ENCODE measurements at places on chromosomes 11 and 22.

DNA sequence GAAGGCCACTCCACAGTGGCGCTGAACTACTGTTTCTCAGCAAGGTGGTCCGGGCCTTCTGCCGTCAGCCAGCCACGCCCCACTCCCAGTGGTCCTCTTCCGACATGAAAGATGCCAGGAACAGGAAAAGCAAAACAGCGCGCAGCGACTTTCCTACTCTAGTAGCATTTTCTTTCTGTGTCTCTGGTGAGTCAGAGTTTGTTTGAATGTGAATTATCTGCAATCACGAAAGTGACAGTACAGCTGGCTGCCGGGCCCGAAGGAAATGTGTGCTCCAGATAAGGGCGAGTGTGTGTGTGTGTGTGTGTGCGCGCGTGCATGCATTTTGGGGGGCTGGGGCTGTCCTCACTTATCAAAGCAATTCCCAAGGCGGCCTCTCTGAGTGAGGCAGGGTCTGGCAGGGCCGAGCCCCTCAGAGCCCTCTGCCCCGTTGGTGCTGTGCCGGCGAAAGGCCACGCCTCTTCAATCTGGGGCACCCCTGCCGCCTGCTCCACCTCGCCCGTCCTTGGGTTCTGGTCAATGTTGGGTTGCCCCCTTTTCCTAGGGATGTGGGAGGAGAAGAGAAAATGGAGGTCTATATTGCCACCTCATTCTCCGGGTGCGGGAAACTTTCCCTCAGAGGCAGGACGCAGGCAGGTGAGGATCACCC is 288.5 kb downstream of the KIRREL3 start:
- DNase-seq: no peak

DNA sequence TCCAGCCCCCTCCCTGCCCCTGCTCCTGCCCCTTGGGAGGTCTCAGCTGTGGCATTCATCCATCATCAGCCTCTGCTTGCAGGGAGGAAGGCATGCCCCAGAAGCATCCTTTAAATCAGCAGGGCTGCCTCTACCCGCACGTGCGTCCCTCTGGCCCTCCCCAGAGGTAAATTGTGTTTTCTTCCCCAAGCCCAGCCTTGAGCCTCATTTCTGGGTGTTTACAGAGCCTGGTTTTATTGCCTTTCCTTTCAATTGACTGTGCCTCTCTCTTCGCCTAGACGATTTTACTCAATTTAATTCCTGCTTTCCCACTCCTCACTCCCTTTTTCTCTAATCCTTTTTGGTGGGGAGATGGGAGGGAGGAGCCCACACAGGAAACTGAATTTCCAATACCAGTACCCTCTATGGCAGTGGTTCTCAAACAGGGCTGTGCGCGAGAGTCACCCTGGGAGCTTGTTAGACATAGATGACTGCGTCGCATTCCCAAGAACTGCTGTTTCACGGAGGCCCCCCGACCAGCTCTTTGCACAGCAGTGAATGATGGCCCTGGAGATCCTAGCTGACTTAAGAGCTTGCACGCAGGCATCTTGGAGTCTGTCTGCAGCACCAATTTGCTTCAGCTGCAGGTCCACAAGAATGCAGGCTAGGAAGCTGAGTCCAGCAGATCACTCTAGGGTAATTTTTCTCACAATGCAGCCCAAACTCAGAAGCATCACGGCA is 15.1 kb upstream of the OAF start:
- DNase-seq: no peak

GRCh38 chr11:44634401-44635281 is 69.2 kb downstream of the CD82 start:
- DNase-seq: no peak

GRCh38 chr11:2928605-2929530 is at the start of gene PHLDA2:
PHLDA2 (minus strand) TSS chr11:2929420; CDS start chr11:2929364, 56 bp downstream.
- DNase-seq: no peak

DNA sequence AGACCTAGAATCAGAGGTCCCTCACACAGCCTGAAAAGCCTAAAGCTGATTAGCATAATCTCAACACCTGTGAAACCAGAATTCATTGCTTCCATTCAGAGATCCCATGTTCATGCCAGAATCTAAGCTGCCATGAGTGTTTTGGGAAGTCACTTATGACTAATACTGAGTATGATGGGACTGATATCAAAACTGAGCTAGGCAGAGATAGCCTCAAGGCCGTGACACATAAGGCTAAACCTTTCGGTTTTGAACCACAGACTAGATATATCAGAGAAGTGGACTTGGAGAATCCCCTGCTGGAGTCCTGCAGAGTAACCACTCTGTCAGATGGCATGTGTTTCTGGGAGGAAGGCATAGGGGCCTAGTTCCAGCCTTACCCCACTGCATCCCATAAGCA is 23.1 kb upstream of the GLYATL2 start:
- no peak for DNase-seq

GRCh38 chr11:65595131-65595530 is 469 bp downstream of the KCNK7 start:
- no peak for DNase-seq

DNA sequence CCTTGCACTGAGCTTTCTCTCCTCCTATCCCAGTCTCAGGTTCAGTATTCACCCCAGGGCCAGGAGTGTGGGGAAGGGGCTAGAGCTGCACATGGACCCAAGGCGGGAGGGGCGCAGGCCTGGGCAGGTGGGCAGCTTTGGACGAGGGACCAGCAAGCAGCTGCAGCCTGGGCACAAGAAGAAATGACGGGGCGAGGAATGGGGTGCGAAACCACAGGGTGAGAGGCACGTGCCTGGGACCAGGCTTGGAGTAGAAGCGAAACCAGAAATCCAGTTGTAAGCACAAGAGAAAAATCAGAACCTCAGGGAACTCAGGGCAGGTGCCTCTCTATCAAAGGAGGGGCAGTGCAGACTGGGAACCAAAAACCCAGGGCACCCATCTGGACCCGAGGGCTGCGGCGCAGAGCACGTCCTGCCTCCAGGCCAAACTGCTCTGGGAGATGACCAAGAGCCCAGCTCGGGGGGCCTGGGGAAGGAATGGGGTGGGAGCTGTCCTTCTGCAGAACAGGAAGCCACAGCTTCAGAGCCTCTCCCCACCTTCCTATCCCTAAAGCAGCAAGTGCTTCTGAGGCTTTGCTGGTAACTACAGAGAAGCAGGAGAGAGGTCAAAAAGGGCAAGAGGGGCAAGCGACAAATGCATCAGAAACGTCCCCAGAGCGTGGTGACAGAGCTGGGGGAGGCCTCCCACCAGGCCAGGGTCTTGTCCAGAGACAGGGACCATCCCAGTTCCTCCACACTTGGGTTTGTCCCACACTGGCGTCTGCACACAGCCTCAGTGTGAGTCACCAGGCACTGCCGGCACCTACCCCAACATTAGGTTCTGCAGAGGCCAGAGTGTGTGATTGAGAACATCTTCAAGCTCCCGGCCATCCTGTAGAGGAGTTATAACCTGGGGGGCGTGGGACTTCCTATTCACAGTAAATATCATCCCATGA is 18.3 kb upstream of the TMPRSS4 start:
- DNase-seq: no peak

GRCh38 chr11:115693002-115693401 is 188.8 kb upstream of the CADM1 start:
- no peak for DNase-seq

GRCh38 chr11:31996159-31996881 is 94.6 kb upstream of the RCN1 start:
- DNase-seq: no peak

GRCh38 chr22:40727964-40728615 is 48.8 kb downstream of the MCHR1 start:
- no peak for DNase-seq

GRCh38 chr22:30919973-30920372 is 48.6 kb downstream of the MORC2 start:
- DNase-seq: no peak

- DNase-seq: no peak
Observed at GRCh38 chr11:76781807-76782530, 1.2 kb upstream of the TSKU start.

GRCh38 chr11:68959465-68960293 is 21.1 kb downstream of the MRGPRD start:
- no peak for DNase-seq

- peak; percentile 74 for DNase-seq
Observed at GRCh38 chr11:64206457-64207255, at the start of gene FERMT3. FERMT3 (plus strand) TSS chr11:64206721; CDS start chr11:64207365, 644 bp downstream.
